DMS79 treated with DMSO at 0.1 percent for 48 hours (cell line): ENCODE measurements at places on chromosomes 16 and 17.

DNA sequence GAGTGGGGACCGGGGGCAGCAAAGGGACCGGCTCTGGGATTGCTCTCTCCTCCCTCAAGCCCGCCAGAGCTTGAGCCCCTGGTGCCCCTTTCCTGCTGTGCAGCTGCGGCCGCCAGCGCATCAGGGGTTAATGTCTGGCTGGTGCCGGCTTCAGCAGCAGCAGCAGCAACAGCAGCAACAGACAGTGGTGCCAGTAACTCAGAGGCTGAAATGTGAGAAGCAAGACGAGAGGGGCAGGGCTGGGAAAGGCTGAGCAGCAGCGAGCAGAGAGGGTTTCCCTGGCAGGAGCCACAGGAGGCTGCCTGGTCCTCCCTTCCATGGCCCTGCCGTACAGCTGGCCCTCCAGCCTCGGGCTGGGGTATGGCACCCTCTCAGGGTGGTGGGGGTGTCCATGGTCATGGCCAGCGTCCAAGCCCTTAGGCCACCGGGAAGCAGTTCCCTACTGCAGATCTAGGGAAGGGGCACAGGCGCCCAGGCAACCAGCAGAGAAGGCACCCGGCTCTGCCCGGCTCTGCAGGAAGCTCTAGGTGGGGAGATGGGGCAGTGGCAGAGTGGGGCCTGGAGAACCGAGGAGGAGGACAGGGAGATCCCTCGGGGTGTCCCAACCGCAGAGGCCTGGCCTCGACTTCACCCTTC lies 21.1 kb upstream of the TFAP4 start:
- DNase-seq: peak; percentile 88

- no peak for DNase-seq
Observed at GRCh38 chr17:9802294-9802693, 10.9 kb upstream of the DHRS7C start.

GRCh38 chr16:89295915-89296314 lies 78.4 kb downstream of the ZNF778 start:
- DNase-seq: no peak

- no peak for DNase-seq
Observed at GRCh38 chr17:68353111-68353521, 61.8 kb downstream of the ARSG start.

- DNase-seq: no peak
Observed at GRCh38 chr17:76094046-76094445, 9.5 kb downstream of the EXOC7 start.

GRCh38 chr17:29256735-29257466 lies 10.2 kb downstream of the CRYBA1 start:
- DNase-seq: no peak

- DNase-seq: no peak
Observed at GRCh38 chr17:36722903-36723263, 121.5 kb downstream of the MRM1 start.

DNA sequence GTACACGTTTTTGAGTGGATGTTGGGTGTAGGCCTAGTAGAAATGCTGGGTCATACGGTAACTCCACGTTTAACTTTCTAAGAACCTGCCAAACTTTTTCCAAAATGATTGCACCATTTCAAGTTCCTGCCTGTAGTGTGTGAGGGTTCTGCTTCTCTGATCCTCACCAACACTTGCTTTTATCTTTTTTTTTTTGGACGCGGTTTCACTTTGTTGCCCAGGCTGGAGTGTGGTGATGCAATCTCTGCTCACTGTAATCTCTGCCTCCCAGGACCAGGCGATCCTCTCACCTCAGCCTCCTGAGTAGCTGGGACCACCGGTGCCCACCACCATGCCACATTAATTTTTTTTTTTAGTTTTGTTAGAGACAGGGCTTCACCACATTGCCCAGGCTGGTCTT lies 23.5 kb downstream of the ZNF750 start:
- no peak for DNase-seq

DNA sequence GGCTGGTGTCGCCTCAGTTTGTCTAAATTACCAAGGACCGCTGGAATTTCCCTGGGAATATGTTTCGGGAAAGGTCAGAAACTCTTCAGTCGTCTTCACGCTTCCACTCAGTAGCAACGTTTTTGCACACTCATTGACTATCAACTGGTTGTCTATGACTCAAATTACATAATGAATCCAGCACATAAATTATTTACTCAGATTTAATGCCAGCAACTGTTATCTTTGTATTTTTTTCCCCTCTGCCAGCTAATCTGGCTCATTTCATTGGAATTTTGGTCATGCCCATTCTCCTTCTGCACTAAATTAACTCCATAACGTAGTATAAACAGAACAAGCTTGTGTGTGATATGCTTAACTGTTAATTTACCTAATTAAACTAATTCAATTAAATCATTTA lies 372.7 kb upstream of the ZFHX3 start:
- DNase-seq: no peak

DNA sequence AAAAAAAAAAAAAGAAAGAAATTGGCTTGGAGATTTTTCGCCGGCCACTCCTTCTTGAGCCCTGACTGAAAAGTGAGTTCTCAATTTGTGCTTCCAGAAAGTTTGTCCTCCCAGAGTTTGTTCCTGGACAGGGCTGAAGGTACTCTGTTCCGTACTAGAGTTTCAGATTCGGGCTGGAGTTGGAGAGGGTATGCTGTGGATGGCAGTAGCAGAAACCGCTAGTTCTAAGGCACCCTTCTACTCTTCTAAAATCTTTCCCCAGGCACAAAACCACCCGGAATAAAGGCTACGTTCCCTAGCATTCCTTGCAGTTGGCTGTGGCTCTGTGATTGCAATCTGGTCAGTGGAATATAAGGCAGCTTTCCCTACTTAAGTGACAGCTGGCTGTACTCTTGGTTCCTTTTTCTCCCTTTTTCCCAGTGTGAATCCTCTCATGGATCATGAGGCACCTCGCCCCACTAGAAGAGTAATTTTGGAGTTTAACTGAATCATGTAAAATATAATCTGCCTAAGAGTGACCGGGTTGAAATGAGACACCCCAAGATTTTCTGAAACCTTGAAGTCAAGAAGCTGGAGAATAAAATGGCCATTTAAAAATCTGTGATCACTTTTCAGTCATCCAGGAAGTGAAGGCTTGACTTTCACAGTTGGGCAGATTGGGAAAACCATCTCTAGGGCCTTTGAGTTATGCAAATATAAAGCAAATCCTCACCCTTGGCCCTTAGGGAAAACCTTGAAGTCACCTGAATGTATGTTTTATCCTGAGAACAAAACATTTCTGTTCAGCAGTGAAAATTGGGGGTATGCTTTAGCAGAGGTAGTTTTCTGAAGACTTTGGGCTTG lies 901 bp upstream of the HEATR6 start:
- DNase-seq: no peak

DNA sequence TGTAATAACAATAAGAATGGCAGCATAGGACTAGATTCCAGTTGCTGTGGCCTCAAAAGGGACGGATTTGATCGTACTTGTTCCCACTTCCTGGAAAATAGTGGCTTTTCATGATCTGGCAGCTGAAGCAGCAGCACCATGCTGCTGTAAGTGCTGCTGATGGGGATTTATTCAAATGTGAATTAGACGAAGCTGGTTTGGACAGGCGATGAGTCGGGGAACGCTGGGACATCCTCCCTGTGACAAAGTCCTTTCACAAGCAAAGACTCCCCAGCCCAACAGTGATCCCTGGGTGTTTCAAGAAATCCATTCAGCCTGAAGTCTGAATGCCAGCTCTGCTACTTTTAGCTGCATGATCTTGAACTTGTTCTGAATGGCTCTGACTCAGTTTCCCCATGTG lies 88.6 kb upstream of the XYLT1 start:
- DNase-seq: no peak

DNA sequence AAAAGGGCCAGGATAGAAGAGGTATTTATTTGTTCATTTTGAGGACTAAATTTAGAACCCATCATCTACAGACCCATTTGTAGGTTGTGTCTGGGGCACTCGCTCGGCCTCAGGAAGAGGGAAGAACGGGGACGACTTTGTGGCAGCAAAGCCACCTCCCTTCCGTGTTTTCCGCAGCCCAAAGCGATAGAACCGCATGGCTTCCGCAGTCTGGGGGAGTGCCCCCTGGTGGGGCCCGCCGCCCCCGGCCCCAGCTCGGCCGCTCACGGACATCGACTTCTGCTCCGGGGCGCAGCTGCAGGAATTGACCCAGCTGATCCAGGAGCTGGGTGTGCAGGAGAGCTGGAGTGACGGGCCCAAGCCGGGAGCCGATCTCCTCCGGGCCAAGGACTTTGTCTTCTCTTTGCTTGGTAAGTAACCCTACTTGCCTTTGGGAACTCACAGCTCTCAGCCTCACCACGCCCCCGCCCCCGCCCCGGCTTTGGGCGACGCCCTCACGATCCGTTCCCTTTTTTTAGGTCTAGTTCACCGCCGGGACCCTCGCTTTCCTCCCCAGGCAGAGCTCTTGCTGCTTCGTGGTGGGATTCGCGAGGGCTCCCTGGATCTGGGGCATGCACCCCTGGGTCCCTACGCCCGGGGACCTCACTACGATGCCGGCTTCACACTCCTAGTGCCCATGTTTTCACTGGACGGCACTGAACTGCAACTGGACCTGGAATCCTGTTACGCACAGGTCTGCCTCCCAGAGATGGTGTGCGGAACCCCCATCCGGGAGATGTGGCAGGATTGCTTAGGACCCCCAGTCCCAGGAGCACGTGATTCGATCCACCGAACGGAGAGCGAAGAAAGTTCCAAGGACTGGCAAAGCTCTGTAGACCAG lies 681 bp downstream of the TMEM102 start:
- DNase-seq: peak; percentile 19

DNA sequence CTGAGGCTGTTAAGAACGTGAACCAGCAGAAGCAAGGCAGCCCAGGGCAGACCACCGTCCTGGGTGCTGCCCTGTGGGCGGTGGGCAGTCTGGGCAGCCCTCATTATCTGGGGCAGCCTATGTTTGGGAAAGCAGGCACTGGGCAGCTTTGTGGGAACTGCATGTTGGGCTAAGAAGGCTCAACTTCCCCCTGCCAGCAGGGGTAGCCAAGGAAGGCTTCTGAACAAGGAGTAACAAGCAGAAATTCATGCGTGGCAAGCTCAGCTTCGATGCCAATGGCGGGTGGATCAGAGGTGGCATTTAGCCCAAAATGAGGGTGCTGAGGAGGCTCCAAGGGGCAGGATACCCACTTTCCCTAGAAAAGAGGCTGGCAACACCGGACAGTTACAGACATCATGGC lies 42.7 kb upstream of the METRNL start:
- no peak for DNase-seq

DNA sequence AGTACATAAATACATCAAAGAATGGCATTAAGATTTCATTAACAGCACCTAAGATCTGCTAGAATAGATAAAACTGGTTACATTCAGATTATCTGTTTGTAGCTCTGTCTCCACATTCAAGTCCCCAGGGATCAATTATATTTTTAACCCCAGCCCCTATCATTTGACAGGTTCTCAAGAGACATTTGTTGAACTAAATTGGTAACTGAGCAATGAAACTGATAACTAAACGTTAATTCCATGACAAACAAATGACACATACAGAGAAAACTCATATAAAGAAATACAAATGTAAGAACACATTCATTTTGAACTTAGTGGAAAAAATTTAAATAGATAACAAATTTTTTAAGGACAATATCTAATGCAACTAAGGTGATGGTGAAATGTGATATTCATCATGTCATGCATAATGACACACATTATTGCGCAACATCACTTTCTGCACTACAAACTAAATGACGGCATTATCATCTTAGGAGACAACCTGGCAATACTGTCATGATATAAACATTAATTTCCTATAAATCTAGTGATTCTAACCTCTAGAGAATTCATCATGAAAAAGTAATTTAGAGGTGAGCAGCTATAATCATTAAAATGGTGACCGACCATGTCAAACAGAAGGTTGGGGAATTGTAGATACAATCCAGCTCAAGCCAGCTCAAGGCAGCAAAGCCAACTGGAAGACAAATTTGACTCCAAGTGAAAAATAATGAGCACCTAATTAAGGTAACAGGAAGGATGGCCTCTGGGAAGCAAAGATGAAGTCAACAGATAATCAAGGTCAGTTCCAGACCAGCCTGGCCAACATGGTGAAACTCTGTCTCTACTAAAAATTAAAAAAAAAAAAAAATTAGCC lies 9.5 kb downstream of the ARHGAP17 start:
- DNase-seq: no peak

- no peak for DNase-seq
Observed at GRCh38 chr16:85974428-85975375, 75.7 kb downstream of the IRF8 start.

- no peak for DNase-seq
Observed at GRCh38 chr17:40598619-40599467, 33.6 kb upstream of the CCR7 start.

- no peak for DNase-seq
Observed at GRCh38 chr16:24318680-24319079, 62.5 kb downstream of the CACNG3 start.

GRCh38 chr17:57425903-57426880 lies 169.9 kb downstream of the MSI2 start:
- no peak for DNase-seq
